ENCODE measurements at places on chromosomes 7 and 10.

- no peak for DNase-seq
Observed at GRCh38 chr7:80139236-80139635, 4.6 kb downstream of the GNAI1 start.

DNA sequence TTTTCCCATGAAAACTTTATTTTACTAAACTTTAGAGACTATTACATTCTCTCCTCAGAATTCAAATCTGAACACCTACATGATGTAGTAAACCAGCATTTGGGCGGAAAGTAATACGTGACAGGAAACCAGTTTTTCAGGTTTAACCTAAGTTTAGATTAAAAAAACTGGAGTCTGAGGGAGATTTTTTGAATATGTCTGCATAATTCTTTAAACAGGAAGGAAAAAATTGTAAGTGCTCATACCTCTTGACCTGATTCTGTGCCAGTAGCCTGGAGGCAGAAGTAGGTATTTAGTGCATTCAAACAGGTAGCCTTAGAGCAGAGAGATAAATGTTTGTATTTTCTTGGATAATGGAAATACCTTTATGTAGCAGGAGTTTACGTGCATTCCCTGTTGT, 224.3 kb downstream of the MDFIC start:
- no peak for DNase-seq

- DNase-seq, result no peak
Observed at GRCh38 chr7:48742079-48742798, 182.1 kb upstream of the CDC14C start.

DNA sequence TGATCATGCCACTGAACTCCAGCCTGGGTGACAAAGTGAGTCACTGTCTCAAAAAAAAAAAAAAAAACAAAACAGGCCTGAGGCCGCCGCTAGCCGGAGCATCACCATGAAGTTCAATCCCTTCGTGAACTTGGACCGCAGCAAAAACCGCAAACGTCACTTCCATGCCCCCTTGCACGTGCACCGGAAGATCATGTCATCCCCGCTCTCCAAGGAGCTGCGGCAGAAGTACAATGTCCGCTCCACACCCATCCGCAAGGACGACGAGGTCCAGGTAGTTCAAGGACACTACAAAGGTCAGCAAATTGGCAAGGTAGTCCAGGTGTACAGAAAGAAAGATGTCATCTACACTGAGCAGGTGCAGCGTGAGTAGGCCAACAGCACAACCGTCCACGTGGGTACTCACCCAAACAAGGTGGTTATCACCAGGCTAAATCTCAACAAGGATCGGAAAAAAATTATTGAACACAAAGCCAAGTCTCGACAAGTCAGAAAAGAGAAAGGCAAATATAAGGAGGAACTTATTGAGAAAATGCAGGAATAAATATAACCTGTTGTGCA, 17.5 kb upstream of the RUFY2 start:
- DNase-seq, result no peak

DNA sequence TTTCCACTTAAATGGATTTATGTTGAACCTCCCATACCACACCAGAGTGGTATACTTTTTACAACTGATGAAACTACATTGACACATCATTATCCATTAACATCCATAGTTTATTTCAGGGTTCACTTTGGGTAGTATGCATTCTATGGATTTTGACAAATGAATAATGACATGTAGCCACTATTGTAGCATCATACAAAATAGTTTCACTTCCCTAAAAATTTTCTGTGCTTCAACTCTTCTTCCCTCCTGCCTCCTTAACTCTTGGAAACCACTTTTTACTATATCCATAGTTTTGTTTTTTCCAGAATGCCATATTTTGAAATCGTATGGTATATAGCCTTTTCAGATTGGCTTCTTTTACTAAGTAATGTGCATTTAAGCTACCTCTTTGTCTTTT, 199.5 kb upstream of the TMEM196 start:
- no peak for DNase-seq

DNA sequence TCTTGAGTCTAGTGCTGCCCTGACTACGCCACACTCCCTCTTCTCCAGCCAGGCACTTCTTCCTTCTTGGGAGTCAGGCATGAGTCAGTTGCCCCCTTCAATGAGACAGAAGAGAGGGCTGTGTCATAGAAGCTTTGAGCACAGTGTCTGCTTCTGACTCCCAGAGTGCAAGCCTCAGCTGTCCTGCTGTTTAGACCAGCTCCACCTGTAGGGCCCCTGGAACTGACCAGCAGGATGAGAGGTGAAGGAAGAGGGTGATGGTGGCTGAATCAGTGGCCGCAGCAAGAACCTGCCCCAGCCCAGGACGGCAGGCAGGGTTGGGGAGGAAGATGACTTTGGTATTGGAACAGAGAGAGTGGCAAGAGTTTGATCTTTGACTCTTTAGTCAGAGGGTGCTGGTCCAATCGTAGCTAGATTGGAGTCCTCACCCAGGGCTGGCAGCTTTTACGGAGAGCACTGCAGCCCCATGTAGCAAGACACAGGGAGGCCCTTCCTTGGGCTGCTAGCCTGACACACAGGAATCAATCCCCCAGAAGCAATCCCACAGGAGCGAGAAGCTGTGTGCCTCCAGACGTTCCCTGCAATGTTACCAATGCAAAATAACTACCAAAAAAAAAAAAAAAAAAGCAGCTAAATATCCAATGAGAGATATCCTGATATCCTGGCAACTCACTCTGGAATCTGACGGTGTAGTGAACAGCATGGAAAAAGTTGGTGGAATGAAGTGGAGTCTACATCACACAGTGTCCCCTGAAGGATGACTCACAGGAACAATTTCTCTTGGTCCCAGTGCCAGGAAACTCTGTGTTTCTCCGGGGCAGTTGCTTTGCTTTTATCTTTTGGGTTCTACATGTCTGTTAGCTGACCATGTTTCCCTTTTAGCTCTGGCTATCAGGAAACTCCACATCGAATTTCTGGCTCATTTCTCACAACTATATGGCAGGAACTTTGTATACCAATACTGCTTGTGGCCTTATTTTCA, 6.9 kb downstream of the C10orf62 start:
- no peak for DNase-seq

DNA sequence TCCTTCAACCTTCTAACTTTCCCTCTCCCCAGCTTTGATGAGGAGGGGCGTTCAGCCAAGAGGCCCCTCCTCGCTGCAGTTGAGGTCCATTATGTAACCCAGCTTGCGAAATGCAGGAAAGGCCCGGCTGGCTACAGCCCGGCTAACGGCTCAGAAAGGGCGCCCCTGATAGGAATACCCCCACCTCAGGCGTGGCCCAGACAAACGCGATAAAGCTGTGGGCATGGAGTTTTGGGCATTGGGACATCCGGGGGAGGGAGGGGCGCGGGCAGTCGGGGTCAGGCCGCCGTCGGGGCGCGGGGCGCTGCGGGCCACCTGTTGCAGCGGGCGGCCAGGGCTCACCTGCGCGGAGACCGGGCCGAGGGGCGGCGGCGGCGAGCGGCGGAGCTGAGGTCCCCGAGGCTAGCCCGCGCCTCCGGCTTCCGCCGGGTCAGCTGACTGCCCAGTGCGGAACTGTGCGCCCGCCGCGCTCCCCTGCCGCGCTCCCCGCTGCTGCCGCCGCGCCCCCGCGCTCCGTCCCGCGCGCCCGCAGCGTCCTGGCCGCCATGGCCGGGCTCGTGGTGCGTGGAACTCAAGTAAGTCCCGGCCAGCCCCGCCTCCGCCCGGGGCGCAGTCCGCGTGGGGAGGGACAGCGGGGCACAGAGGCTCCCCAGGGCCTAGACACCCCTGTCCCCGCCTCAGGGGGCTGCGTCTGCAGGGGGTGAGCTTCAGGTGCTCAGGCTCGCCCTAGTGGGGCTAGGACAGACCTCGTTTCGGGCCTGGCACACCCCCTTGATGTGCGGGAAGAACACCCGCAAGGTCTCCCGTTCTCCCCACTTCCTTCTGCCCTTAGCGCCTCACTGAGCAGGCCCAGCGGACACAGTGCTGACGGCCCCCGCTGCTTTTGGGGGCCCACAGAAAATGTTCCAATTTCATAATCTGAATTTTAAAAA, at the start of gene LRMDA:
Gene LRMDA, plus strand, starts transcription at position 445 of the 932 bp plus-strand sequence.
- DNase-seq, result no peak

GRCh38 chr10:14508725-14509124, 178.0 kb upstream of the FRMD4A start:
- no peak for DNase-seq

GRCh38 chr10:30062090-30062489, 2.7 kb upstream of the JCAD start:
- no peak for DNase-seq

DNA sequence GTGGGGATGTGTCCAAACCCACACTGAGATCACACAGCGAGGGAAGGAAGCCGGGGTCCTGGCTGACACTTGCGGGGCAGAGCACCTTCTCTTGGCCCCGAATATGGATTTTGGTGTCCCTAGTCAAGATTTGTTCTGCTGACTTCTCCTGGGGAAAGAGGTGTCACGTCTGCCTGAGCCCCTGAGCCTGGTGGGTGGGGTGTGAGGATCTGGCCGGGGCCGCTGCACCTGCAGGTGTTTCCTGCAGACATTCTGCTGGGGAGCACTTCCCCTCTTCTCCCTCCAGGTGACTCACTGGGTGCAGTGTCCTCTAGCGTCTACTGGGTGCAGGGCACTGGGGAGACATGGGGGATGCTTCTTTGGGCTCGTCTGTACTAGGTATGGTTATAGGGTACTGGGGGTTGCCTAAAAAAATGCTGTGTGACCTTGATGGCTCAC, 99.2 kb downstream of the GRK5 start:
- DNase-seq, result peak; percentile 71

DNA sequence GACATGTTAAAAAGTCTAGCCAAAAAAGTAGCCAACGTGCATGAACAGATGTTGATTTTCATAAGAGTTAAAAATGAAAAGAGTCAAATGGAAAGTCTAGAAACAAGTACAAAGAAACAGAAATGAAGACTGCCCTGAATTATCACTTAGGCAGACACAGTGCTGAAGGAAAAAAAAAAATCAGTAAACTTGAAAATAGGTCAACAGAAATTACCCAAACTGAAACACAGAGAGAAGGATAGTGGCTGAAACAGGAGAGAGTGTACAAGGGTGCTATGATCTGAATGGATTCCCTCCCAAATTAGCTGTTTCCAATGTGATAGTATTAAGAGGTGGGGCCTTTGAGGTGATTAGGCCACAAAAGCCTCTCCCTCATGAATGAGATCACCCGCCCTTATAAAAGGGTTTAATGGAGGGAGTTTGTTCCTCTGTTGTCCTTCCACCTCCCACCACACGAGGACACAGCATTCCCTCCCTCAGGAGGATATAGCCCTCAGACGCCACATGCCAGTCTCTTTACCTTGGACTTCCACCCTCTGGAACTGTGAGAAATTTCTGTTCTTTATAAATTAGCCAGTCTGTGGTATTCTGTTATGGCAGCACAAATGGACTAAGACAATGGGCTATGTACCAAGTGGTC, 249.7 kb downstream of the AHR start:
- no peak for DNase-seq

DNA sequence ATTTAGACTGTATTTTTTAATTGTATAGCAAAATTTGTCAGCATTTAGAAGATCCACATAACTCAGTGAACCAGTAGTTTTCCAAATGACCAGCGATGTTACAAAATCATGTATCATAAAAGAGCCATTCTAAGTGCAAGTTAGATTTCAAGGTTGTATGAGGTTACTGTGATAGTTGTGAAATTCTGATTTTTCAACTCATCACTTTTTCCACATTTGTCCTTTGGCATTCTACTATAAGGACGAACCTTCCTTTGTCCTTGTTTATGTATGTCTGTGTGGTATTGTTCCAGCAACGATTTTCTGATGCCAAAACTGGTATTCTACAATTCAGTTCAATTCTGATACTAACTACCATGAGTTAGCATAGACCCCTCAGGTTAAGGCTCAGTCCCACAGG, 64.2 kb downstream of the TAX1BP1 start:
- DNase-seq, result no peak

DNA sequence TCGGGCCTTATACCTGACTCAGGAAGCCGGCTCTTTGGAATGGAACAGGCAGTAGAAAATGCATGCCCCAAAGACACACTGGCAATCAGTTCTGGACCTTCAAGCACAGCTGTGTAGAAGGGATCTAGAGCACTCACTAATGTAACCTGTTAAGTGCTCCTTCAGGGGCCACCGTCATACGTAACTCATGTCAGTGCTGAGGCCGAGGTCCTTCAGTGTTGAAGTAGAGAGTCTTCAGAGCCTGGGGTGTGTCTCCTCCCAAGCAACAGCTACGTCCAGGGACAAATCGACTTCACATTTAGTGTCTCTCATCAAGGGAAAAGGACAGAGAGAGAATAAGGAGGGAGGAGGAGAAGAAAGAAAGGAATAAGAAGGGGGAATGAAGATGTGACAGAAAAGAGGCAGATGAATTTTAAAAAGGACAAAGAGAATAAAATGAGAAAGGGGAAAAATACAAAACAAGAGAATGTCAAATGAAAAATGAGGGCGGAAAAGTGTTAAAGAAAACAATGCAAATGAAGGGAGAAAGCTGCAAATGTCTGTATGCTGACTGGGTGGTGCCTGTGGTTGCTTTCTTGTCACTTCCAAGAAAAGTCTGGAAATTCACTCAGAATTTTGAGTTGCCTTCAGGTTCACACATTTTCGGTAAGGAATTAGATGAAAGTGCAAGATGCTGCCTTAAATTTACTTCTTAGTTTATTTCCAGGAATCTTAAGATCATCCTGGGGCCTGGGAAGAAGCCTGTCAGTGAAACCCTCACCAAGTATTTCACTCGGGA, 989.4 kb downstream of the GRID1 start:
- DNase-seq, result no peak

GRCh38 chr7:100469227-100470044, 5.4 kb upstream of the SPACDR start:
- DNase-seq, result peak; percentile 88

DNA sequence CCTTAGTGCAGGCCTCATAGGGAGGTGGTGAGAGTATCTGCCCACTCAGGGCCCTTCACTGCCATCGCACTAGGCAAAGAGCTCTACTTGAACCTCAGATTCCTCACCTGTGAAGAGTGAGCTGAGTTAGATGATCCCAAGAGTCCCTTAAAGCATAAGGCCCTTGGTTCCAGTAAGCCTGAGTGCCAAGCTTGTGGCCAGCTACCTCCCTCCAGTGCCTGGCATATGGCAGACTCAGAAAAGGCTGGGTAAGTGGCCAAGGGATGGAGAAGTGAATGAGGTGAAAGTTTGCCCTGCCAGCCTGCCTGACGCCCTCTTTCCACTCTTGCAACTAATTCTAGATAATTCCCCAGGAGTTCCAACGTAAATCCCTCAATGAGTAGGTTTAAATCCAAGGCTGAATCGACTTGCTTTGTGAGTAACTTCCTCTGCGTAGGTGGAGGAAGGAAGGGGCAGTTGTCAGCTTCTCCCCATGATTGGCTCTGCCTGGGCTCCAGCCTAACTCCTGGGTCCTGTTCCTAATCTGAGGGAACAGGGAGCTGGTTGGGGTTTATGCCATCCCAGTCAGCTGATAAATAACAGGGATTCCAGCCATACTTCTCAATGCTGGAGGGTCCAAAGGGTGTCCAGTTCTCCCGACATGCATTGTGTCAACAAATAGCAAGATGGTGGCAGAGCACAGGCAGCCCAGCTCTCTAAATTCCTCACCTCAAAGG, 14.2 kb downstream of the DUSP5 start:
- no peak for DNase-seq
